ENCODE measurements at places on chromosomes 4 and X.

DNA sequence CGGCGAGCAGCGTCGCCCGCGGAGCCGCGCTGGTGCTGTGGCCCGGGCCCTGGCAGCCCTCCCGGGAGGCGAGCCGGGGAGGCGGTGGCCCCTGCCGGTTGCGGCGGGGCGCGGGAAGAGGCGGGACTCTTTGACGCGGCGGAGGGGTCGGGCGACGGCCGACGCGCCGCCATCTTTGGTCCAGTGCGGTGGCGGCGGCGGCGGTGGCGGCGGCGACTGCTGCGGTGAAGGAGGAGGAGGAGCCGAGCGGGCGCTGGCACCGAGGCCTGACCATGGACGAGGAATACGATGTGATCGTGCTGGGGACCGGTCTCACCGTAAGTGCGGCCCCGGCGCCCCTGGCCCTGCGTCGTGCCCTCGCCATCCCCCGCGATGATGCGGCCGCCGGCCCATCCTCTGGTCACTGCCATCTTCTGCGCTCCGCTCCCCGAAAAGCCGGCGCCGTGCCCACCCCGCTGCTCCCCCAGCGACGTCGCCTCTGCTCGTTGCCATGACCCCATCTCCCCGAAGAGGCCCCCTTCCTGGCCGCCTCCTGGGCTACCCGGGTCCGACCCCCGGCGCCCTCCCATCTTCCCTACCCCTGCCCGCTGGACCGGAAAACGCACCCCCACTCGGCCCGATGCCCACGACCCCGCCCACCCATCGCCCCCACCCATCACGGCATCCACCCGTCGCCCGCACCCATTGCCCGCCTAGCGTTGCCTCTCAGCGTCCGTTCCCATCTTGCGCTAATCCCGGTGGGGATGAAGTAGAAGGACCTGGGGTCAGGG is at the start of gene GDI1:
GDI1 (plus strand) TSS at position 172 of the 770 bp plus-strand sequence; CDS start at position 273, 101 bp downstream.
- DNase-seq, result peak; percentile 34

DNA sequence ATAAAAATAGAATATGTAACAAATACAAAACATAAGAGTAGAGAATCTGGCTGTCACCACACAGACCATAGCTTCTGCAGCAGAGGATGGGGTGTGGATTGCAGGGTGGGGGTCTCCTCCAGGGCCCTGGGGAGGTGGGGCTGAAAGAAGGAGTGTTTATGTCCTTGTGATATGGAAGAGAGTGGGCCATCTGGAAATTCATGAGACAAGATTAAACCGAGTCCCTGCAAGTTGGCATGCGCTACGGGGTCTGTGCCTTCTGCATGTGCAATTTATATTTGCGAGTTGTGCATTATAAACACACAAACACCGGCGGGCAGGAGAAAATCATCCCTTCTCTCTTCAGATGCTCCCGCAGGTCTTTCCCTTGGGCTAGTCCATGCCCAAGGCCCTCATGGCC is 145.9 kb downstream of the EVC2 start:
- DNase-seq, result no peak

DNA sequence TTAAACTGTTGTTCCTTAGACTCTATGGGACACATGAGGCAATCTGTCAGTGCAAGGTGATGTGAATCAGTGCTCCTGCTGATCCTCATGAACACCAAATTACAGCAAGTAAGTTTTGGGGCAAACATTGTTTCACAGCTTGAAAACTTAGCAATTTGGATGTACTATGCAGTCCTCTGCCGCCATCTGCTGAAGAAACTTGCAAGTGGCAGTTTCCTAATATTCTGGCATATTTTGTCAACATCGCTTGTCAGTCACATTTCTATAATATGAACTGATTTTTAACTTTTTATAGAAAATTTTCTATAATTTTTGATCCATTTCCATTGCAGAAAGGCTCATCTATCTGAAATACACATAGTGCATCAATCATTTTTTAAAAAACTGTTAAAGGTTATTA is 56.3 kb downstream of the ZAR1 start:
- DNase-seq, result peak; percentile 79

DNA sequence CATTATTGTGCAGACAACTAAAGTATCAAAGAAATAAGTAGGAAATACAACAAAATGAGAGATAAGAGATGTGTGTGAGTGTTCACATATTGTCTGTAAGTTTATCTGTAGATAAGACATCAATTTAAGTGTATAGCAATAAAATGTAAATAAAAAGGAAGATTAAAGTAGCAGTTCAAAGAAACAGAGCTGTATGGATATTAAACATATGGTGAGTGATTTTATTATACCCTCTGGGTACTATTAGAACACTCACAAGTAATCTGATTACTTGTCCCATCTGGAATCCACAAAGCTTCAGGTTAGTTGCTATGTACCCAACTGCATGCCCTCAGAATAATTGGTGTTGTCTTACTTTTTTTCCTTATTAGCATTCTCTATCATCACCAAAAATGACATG is 747.9 kb upstream of the ADGRL3 start:
- DNase-seq, result no peak

DNA sequence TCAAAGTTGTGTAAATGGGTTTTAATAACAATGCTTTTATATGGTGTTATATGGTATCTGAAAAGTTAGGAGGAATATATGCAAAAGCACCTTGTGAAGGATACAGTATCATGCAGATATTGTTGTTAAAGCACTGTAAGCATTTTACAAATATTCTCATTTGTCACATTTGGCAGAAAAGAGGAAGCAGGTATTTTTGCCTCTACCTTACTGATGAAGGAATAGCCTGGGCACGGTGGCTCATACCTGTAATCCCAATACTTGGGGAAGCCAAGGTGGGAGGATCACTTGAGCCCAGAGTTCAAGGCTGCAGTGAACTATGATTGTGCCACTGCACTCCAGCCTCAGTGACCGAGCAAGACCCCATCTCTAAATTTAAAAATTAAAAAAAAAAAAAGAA is 12.2 kb upstream of the GDPD2 start:
- no peak for DNase-seq

DNA sequence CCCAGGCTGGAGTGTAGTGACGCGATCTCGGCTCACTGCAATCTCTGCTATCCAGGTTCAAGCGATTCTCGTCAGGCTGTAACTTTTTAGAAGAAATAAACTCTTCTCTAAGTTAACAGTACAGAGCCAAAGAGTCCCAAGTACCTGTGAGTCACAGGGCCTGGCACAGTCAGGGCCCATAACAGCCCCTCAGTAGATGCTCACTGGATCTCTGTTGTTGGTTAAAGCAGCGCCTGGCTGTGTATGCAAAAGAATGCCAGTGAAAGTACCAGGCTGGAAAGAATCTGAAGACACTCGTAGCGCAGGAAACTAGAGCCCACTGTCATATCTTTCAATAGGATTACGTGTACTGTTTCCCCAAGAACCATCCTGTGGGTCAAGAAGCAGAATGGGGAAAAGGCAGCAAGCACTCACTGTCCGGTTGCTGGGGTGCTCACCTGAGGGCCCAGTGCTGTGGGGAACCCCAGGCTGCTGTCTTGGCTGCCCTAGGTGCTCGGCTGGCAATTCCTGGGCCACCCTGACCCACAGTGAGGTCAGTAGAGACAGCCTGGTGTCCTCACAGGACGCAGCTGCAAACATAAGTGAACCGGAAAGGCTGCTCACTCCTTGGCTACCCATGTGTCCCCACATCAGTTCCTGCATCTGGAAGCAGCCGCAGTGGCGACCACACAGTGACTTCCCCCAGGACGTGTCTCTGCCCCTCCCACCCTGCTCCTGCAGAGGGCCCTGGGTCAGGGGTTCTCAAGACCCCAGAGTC is 3.1 kb upstream of the SLBP start:
- DNase-seq, result no peak

GRCh38 chr4:152668338-152668964 is 11.3 kb downstream of the TMEM154 start:
- DNase-seq, result no peak

GRCh38 chr4:91170768-91171167 is 1043.6 kb downstream of the CCSER1 start:
- DNase-seq, result no peak

- DNase-seq, result no peak
These were observed 9.5 kb downstream of the GAB1 start for GRCh38 chr4:143346206-143346605.

- DNase-seq, result no peak
These were observed 4.8 kb upstream of the FBXL5 start for GRCh38 chr4:15659768-15660570.

GRCh38 chr4:8198906-8199593 is at the start of gene SH3TC1:
Gene SH3TC1, plus strand, starts transcription at chr4:8199290. Its CDS starts 5,905 bp downstream, at chr4:8205195.
- DNase-seq, result peak; percentile 60

DNA sequence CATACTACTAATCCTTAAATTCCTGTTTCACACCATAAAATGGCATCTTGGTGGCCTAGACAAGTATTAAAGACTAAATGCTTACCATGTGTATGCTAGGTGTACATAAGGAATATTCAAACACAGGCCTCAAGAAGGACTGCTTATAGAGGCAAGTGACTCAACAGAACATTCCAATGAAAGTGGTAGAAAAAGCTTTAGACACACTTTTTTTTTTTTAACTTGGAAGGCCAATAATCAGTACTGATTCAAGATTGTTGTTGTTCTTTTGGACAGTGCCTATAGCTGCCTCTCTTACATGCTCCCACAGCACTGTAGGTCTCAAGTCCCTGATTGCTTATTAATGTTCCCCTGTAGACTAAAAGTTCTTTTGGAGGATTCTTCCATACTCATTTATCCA is 77.6 kb downstream of the FBXL5 start:
- no peak for DNase-seq

GRCh38 chr4:19829101-19829500 is 422.6 kb upstream of the SLIT2 start:
- DNase-seq, result no peak

GRCh38 chr4:164512124-164512523 is 241.8 kb upstream of the SMIM31 start:
- DNase-seq, result no peak

GRCh38 chr4:136007991-136008390 is 1524.3 kb downstream of the PCDH18 start:
- DNase-seq, result no peak

DNA sequence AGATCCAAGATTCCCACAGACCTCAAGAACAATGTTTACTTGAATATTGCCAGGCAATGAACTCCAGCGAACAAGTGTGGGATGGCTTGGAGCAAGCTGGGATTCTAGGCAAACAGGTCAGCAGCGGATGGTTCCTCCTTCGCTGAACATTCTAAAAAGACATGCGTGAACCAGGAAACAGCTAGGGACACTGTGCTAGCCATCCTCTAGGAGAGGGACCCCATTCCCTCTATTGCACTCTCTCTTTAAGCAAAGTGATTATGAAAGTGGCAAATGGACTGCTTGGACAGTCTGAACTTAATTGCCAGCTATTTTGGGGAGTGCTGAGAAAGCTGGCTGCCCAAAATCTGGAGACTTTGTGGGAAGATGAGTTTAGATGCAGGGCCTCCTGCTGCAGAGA is 29.9 kb upstream of the TEC start:
- DNase-seq, result no peak

DNA sequence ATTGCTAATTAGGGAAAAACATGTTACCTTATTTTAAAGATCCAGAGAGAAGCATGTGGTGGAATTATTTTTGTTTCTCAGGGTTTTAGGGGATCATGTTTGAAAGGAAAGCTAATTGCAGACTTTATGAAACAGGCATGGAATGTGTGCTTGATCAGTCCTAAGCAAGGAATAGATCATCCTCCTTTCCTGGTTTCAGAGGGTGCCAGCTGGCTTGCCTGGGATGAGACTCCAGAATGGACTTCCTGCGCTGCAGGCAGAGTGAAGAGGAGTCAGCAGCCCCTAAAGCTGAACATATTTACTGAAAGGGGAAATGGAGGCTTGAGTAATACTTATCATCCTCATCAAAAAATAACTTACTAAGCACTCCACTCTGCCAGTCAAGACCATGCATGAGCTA is 13.3 kb downstream of the FGF5 start:
- no peak for DNase-seq

DNA sequence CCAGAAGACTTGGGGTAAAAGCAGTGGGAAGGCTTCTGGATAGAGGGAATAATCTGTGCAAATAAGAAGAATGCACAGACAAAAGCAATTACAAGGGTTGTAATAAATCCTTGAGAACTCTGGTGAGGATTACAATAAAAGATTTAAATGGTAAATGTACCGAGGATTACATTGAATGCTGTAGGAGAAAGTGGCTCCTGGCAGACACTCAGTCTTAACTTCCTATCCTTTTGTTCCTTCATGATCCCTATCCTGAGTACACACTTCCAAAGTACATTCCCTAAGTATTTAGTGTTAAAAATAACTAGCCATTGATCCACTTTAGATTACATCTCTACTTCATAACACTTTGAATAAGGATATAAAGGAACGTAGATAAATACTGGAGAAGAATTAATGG is 205.4 kb downstream of the SPATA18 start:
- no peak for DNase-seq

- no peak for DNase-seq
These were observed 18.0 kb downstream of the DOK7 start for GRCh38 chr4:3481113-3481531.

- DNase-seq, result no peak
These were observed 7.8 kb downstream of the FLNA start for GRCh38 chrX:154366666-154367055.

DNA sequence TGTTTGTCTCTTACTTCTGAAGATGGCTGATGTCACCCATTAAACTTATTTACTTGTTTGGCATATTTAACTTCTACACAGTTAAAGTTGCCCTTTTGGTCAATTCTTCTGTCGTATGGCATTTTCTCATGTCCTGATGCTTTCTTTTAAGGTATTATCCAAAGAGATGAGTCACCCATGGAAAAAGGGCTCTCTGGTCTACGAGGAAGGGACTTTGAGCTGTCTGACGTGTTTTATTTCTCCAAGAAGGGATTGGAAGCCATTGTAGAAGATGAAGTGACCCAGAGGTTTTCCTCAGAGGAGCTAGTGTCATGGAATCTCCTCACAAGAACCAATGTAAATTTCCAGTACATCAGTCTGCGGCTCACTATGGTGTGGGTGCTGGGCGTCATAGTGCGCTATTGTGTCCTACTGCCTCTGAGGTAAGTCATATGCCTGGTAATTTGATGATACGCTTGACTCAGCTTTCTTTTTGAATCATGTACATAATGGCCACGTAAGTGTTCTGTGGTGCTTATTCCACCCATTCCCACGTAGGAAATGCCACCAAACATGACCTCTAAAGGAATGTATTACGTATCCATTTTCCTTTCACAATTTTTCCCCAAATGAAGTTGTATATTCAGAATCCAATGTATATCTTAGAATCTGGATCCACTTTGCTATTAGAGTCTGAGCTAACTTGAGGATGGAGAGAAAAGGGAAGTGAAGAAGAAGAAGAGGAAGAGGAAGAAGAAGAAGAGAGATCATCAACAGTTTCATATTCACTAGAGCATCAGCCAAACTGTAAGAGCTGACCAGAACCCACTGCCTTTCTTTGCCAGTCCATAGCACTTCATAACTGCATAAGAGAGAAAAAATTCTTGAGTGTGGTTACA is 45.7 kb downstream of the GPAT3 start:
- DNase-seq, result no peak

GRCh38 chrX:13440176-13440575 is 120.3 kb upstream of the ATXN3L start:
- DNase-seq, result no peak

Measured in spinal cord (tissue), 10 donors.